Stimulated activated naive B cell treated with anti-CD40 and anti-IgM and Interleukin-4, amounts not matched to agents 10 μg/mL and 1 μg/mL and 100 μg/mL, for 72 hours (primary cell): ENCODE measurements at places on chromosomes 1 and 21.
A peak's percentile ranks its signal among the peaks of the same experiment; 100 is the strongest.

GRCh38 chr1:21552715-21553114, 43.5 kb downstream of the ALPL start:
- no peak for DNase-seq

GRCh38 chr1:34603594-34603993, 151.3 kb upstream of the GJB5 start:
- no peak for DNase-seq

DNA sequence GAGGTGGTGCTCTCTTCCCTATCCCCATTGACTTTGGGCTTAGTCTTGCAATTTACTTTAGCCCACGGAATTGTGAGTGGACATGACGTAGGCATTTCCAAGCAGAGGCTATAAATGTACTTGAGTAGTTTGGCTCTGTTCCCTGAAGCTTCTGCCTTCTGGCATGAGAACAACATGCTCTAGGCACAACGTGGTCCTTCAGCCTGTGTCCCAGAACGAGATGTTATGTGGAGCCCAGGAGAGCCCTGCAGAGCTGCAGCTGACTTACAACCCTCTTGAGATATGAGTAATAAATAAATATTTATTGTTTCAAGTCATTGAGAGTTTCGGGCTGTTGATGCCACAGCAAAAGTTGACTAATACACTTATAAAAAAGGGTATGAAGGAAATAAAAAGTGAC, 105.2 kb upstream of the HMGB4 start:
- DNase-seq, result no peak

- no peak for DNase-seq
Observed at GRCh38 chr1:115105831-115106230, 16.5 kb upstream of the TSPAN2 start.

- no peak for DNase-seq
Observed at GRCh38 chr21:18249672-18250071, 5.0 kb downstream of the CHODL start.

GRCh38 chr1:187952446-187952845, 1123.7 kb downstream of the PLA2G4A start:
- no peak for DNase-seq

DNA sequence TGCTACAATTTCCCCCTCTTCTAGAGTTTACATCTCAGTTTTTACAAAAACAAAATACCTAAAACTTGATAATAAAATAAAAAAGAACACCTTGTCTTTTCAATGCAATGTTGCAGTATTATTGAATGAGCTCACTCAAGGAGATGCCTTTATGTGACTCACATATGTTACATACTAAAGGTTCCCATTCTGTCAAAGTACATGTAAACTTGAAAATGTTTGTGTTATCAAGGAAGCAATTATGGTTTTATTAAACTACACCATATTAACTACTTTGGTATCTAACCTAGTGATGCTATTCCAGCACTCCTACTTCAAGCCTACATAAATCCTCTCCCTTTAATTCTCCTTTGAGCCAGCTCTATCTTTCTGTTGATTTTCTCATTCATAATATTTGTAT, 658.3 kb downstream of the PTPRC start:
- DNase-seq, result no peak

- DNase-seq, result no peak
Observed at GRCh38 chr1:1627261-1627828, 4.6 kb upstream of the MMP23B start.

DNA sequence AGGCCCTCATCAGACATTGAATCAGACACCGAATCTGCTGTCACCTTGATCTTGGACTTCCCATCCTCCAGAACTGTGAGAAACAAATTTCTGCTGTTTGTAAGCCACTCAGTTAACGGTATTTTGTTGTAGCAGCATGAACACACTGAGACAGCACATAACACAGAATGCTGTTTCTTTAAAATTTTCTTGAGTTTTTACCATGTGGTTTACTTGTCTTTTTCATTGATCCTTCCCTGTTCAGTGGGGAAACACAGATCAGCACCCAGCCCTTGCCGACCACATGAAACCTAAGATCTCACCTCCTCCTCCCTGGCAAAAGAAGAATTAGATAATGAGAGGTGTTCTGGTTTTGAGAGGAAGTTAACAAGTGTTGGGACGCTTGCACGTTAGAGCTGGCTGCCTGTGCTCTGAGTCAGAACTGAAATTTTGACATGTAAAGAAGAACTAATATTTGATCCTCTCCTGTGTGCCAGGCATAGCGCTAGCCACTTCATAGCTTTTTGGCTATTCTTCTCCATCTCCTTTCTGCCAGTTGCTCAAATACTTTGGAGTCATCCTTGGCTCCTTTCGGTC, 179.6 kb downstream of the DHRS3 start:
- peak; percentile 65 for DNase-seq

GRCh38 chr1:221709854-221710253, 32.0 kb downstream of the DUSP10 start:
- DNase-seq, result no peak

- DNase-seq, result no peak
Observed at GRCh38 chr21:36929622-36930021, 36.8 kb downstream of the HLCS start.

DNA sequence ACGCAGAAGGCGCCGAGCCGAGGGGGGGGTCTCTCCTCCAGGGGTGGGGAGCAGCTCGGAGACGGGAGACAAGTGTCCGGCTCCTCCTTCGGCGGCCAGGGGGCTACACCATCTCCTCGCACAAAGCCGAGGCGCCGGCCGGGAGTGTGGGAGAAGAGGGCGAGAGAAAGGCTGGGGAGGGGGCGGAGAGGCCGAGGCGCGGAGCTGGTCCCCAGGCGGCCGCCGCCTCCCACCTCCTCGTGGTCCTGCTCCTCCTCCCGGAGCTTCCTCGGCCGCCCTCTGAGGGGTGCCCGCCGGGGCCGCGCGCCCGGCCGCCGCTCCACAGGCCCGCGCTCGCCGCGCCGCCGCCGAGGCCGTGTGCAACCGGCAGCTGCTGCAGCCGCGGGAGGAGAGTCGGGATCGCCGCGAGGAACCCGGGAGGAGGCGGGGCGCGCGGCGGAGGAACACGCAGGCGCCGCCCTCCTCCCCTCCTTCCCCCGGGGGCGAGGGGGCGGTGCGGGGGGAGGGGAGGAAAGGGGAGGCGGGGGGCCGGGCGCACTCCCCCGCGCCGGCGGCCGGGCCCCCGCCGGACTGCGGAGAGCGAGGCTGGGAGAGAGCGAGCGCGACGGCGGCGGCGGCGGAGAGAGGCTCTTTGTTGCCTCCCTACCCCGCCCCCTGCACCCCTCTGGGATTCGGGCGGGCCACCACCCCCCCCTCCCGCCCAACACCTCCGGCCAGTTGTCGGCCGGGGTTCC, at the start of gene ENAH:
TSS of gene ENAH (minus strand) at position 395 of the 734 bp plus-strand sequence. CDS start 433 bp downstream, outside the sequence.
- DNase-seq, result peak; percentile 31

- DNase-seq, result no peak
Observed at GRCh38 chr1:205563927-205564441, 59.5 kb downstream of the CDK18 start.

- no peak for DNase-seq
Observed at GRCh38 chr1:58942759-58943191, 158.9 kb upstream of the JUN start.

DNA sequence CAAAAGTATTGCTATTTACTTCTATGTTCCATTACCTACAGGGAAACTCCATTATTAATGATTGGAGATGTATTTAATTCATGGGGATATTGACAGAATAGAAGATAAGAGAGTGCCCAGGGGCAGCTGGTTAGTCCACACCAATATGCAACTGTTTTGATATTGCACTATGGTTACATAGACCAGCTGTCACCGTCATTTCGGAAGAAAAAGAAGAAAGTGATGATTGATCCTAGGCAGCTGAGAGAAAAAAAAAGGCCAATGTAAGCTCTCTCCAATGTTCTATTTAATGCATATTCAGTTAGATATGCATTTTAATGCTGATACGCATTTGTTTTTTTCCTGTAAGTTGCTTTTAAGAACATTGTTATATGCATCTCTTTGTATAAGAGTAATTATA, 1367.2 kb downstream of the KCNT2 start:
- DNase-seq, result no peak

- DNase-seq, result no peak
Observed at GRCh38 chr1:46171871-46172270, 3.0 kb upstream of the TSPAN1 start.

DNA sequence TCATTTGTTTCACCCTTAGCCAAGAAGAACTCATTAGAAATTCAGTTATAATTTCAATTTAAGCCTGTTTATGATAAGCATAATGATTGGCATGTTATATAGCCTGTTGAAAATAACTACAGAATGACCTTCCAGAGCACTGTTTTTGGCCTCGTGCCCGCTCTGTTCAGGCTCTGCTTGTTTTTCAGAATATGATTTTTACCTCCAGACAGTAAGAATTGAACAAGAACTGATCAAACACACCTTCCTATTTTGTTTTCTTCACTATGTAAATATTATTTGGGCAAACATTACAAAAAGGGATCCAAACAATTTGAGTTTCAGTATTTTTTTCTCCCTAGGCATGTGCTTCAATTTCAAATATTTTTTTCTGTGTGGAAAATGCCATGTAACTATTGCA, 48.1 kb upstream of the ANGPTL1 start:
- no peak for DNase-seq

GRCh38 chr1:236508593-236509027, 15.2 kb upstream of the LGALS8 start:
- DNase-seq, result no peak

GRCh38 chr1:234206651-234207284, 166.5 kb upstream of the COA6 start:
- DNase-seq, result no peak

- DNase-seq, result no peak
Observed at GRCh38 chr1:226349801-226350518, 41.0 kb upstream of the LIN9 start.

DNA sequence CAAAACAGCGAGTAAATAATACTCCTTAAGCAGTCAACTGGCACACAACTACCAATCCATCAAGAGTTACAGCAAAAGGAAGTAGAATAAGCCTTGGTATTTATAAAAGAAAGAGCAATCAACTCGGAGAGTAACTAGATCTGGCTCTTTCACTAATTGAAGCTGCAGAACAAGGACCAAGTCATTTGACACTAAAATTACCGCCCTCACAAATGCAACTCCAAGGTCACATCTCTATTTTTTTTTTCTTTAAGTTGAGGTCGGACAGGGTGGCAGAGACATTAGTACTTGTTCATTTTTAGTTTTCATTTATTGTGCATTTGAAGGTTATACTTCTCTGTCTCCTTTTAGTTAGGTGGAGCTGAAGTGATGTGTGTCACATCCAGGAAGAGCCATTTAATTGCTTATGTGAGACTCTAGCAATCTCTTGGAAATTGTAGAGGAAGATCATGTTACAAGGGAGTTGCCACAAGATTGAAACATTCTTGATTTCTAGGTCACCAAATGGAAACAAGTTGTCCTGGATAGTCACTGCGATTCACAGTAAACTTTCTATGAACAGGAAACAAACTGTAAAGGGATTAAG, 138.1 kb upstream of the ADAMTS5 start:
- no peak for DNase-seq

- no peak for DNase-seq
Observed at GRCh38 chr1:8671306-8671917, 146.0 kb downstream of the RERE start.

- no peak for DNase-seq
Observed at GRCh38 chr1:94014087-94014486, 104.9 kb upstream of the GCLM start.

DNA sequence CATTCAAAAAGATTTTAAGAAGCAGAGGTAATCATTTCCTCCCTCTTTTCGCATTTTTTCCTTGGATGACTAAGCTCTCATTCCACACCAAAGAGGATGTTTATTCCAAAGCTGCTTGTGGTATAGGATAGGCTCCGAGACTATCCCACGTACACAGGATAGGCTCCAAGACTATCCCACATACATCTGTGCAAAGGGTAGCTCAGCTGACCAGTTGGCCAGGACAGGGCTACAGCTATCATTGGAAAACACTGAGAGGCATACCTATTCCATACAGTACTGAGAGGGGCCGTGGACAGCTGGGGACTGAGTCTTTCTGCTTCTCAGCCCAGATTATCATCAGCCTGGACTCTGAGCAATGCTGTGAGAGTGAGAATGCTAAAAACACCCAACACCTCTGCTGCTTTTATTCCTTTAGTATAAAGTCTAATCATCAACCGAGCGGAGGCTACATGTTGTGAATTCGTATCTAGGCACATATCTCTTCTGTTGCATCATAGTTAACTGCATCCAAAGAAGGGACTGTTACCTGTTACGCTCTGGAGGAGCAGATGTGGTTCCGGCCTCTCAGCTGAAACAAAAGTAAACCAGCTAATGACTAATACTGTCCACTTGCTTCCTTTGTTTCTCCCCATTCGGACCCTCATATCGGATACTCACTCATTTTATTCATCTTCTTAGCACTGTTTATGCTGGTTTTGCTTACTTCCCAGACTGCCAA, 141.0 kb downstream of the TNFSF18 start:
- no peak for DNase-seq

DNA sequence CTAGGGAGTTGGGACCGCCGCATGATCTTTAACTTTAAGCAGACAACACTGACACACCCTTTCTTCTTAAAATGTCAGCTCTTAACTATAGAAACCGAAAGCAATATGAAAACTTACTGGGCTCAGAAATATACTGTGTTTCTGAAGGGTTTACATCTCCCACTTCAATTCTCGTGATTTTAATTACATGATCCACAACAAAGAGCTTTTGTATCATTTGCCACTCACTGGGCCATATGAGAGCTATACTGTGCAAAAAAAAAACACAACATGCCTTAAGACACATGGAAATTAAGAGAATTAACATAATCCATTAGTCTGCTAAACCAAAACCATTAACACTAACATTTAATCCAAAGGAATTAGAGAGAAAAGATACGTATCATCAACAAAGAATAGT, 35.0 kb upstream of the RAP1GAP start:
- DNase-seq, result no peak

- no peak for DNase-seq
Observed at GRCh38 chr21:42254651-42255601, 36.0 kb downstream of the ABCG1 start.

DNA sequence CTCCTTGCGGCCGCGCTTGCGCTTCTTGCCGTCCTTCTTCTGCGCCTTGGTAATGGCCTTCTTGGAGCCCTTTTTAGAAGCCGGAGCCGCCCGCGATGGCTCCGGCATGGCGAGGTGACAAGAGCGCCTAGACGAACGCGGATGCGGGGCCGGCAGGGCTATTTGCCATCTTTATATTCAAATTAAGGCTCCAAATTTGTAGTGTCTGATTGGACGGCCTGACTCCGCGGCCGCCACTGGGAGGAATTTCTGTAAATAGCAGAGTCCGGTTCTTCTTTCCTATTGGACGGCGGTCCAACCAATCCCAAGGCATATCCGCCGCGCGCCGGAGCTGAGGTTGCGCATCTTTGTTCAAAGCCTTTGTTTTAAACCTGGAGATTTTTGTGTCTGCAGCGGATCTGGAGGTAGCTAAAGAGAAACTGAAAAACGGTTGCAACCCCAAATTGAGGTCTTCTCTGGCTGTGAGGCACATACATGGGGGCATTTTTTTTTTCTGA, 22.6 kb upstream of the RNF187 start:
- peak; percentile 28 for DNase-seq
